ENCODE measurements at places on chromosomes 11 and 22.

GRCh38 chr11:83948200-83948599, 662.0 kb upstream of the CCDC90B start:
- no peak for DNase-seq

DNA sequence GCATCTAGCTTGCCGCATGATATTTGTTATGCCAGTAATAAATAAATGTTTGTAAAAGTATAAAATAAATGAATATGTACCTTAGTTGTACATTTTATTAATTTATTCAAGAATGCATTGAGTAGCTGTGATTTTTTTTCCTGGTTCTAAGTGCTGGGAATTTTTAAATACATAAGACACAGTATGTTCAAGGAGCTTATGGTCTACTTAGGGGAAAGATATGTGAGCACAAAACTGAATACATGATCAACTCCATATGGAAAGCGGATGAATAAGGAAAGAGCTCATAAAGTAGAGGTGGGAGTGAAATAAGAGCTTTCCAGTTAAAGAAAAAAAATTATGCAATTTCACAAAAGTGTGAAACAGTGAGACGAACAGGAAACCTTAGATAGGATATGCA, 944.2 kb upstream of the CCDC90B start:
- DNase-seq, result no peak

DNA sequence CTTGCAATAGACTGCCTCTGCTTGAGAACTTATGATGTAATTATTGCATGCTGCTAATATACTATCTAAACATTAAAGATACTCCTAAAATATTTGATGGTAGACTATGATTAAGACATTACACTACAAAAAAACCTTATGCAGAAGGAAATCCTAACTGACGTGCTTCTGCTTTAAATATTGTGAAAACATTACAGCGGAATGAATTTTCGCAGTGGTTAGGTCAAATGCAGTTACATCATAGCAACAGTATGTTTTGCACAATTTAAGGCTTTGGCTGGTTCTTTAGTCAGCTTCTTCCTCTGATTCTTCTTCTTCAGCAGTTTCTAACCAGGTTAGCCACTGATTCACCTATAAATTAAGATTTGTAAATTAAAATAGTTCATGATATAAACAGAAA, 11.2 kb downstream of the EIF4G2 start:
- no peak for DNase-seq

- DNase-seq, result no peak
These were observed 117.0 kb downstream of the SEZ6L start for GRCh38 chr22:26286091-26286820.

DNA sequence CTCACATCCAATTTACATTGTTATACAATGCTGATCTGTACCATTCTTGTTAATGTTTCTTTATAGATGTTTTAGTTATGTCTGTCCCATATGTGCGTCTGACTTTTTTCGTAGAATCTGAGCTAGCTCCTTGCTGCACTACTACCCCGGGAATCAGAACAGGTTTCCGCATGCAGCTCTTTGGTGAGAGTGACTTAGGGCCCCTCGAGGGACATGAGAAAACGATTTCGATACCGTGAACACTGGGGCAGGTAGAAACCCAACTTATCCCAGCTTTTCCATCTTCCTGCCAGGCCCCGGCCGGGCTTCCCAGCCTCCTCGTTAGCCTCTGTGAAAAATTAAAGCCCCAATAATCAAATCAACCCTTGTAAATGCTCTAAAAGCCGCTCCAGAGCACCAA, 23.4 kb upstream of the PKNOX2 start:
- DNase-seq, result no peak

DNA sequence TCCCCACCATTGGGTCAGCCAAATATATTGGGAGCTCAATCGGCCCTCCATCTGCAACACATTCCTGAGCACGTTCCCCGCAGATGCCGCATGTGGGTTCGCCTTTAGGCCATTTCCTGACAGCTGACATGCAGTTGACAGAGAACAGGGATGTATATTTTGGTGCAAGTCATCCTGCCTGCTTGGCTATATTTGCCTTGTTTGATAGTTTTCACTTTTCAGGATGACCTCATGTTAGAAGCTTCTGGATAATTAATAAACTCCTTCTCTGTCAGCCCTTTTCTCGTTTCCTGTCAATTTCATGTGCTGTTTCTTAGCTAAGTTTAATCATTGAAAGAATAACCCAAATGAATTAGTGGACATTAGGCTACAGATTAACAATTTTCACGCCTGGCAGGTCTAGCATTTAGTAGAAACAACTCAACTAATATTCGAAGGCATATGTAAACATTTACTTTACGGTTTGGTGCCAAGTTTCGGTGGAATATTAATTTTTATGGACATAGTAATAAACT, 105.8 kb upstream of the SLC5A12 start:
- DNase-seq, result no peak

- DNase-seq, result no peak
These were observed 148.9 kb downstream of the NECTIN1 start for GRCh38 chr11:119580081-119580480.

- DNase-seq, result no peak
These were observed 5.9 kb upstream of the BATF2 start for GRCh38 chr11:65002706-65003105.

DNA sequence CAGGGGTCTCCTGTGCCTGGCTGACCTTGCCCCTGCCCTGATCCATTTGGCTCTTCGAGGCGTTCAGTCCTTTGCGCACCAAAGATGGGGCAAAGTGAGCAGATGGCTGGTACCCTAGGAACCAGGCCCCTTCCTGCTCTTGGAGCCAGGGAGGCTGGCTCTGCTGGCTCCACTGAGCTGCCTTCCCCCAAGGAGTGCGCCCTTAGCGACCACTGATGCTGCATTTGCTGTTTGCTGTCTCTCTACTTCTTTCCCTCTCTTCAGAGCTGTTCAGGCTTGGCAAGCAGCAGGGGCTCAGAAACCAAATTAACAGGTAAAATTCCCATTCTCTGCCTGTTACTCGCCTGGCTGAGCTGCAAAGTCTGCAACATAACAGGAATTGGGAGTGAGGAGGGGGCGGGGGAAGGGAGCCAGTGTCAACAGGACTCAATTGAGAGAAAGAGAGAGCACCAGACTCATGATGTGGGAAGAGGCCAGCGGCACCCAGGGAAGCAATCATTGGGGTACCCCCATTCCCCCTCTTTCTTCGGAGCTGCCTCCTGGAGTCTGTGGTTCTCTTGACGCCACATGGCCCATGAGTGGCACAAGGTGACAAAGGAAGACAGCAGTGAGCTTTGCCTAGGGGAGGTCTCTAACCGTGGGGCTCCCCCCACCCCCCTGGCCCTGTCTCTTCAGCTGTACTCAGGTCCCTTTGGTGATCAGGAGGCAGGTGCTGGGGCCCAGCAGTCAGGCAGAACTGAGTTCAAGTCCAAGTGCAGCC, 102.3 kb downstream of the TP53I11 start:
- no peak for DNase-seq

DNA sequence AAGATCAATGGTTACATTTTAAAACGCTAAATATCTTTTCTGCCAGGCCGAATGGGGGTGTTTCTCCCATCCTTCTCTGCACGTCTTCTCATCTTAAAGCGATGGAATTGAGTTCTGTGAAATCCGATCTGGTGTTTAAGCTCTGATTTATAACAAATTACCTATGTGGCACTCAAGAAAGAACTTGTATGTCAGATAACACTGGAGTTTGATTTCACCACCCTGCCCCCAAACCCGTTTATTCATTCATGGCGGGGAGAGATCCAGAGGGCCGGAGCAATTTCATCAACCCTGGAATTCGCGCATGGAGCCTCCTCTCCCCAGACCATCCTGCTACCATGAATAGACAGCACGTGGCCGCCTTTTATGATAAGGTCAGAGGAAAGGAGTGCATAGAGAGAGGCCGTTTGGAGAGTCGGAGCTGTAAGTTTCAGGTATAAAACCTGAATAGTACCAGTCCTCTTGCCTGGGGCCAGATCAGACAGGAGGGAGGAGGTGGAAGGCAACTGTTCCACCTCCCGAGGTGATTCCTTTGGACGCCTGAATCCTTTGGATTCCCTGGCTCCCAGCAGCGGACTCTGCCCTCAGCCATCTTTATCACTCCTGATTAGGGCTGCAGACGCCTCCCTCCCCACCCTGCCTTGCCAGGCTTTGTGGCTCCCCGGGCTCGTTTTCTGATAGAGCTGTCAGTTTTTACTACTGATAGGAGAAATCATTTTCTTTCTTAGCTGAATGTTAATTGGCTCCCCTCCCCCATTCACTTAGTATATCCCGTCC, 27.3 kb upstream of the NFAM1 start:
- no peak for DNase-seq

DNA sequence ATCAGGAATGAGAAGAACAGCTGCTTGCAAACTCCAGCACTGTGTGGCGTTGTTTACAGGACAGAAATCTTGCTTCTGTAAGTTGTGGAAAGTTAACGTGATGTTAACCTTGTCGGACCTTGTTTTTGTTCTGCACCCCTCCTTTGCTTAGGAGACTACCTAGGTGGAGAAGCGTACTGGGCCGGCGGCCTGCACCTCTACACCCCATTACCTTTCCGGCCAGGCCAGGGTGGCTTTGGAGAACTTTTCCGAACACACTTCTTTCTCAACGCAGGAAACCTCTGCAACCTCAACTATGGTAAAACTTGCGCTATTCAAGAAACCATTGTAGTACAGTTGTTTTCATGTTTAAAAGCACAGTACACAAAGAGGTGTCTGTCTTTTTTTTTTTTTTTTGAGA, 33.7 kb downstream of the SAMM50 start:
- no peak for DNase-seq

- no peak for DNase-seq
These were observed 35.3 kb upstream of the FZD4 start for GRCh38 chr11:86990515-86990914.

DNA sequence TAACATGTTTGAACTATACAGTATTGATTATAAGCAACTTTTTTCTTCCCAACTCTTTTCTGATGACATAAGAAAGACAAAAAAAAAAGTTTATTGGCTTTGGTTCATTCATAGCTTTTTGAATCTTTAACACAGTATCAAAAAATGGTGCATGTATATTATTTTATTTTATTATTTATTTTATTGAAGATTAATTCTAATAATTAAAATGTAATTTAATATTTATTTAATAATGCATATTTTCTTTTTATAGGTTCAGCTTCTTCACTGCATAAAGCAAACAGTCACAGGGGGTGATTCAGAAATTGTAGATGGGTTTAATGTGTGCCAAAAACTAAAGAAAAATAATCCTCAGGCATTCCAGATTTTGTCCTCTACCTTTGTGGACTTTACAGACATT, 78.8 kb downstream of the BBOX1 start:
- no peak for DNase-seq

DNA sequence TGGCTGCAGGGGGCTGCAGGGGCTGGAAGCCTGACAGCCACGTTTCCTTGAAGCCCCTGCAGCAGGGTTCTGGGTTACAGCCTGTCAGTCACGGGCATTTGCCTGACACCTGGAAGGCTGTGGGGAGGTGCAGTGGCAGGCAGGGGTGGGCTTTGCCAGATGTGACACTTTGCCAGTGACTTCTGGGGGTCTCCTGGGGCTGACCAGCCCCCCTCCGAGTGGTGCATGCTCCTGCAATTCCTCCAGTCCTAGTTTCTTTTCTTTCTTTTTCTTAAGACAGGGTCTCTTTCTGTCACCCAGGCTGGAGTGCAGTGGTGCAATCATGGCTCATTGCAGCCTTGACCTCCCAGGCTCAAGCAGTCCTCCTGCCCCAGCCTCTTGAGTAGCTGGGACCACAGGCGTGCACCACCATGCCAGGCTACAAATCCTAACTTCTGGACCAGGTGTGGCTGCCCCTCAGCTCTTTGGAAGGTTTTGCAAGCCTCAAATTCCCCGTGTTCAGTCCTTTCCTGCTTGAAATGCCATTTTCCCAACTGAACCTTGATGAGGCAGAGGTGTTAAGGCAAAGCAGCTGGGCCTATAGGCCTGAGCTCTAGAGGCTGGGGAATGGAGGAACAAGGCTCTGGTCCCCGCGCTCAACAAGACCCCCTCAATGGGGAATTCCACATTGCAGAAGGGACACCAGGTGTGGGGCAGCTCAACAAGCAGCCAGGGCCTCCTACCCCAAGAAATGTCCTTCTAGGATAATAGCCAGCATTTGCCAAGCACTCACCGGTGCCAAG, 20.2 kb upstream of the CHKA start:
- DNase-seq, result no peak

- peak; percentile 63 for DNase-seq
These were observed 3.8 kb upstream of the ADORA2A start for GRCh38 chr22:24423519-24424000.

DNA sequence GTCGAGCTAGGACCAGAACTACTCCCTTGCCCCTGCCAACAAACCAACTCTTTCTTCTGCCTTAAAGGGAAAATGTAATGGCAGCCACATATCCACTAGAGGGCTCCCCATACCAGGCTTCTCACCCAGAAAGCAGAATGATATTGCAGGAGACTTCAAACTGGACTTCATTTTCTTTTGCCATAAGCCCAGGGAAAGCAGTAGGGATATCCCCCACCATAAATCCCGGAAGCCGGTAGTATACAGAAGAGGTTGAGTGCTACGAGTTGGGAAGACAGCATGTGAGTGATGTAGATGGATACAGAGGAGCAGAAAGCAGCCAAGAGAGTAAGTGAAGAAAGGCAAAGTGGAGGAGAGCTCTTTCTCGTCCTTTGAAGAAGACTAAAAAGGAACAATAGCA, 12.1 kb downstream of the PLAAT5 start:
- peak; percentile 20 for DNase-seq

DNA sequence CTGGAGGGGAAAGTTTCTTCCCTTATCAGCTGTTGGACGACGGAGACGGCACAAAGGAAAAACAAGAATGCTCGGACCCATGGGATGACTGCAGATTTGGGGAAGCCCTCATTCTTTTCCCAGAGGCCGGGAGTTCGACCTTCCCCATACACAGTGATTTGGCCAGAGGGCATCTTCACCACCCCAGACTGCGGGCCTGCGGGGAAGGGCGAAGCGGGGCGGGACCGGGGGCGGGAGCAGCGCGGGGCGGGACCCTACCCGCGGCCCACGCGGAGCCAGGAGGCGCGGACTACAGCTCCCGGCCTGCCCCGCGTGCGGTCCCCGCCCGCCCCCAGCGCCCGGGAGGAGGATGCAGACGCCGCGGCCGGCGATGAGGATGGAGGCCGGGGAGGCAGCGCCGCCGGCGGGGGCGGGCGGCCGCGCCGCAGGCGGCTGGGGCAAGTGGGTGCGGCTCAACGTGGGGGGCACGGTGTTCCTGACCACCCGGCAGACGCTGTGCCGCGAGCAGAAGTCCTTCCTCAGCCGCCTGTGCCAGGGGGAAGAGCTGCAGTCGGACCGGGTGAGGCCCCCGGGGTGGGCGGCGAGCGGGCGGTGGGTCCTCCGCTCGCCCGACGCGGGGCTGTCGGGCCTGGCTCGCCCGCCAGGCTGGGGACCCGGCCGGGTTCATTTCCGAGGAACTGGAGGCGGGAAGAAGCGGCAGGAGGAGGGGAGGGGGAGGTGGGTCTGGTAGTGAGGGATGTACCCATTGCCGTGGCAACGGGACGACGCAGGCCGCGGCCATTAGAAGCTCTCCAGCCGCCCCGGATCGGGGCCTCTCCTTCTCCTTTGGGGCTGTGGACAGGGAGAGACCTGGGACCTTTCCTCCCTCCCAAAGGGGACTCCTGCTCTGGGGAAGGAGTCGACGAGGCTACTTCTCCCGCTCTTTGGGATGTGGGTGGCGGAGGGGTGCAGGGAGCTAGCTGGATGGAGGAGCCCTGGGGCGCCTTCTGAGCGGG, at the start of gene KCTD17:
Gene KCTD17, plus strand, starts transcription at position 352 of the 995 bp plus-strand sequence. Its CDS starts 19 bp downstream, at position 371.
- DNase-seq, result peak; percentile 50

GRCh38 chr11:118485273-118485672, 42.0 kb upstream of the TTC36 start:
- no peak for DNase-seq
